ENCODE measurements at places on chromosomes 11 and 22. TPM values are rescaled to one million over a fixed set of nuclear protein-coding genes. Genes with fewer than 3 reads are reported as not detected.
A peak's percentile ranks its signal among the peaks of the same experiment; 100 is the strongest.

BIRC3 gene
- 0.15 TPM for total RNA-seq

OR6A2 gene
- 0.10 TPM for total RNA-seq

OR5D16 gene
- not detected for total RNA-seq

HIC2 gene
- 21.9 TPM for total RNA-seq

ACRV1 gene
- not detected for total RNA-seq

APOA4 gene
- not detected for total RNA-seq

DNA sequence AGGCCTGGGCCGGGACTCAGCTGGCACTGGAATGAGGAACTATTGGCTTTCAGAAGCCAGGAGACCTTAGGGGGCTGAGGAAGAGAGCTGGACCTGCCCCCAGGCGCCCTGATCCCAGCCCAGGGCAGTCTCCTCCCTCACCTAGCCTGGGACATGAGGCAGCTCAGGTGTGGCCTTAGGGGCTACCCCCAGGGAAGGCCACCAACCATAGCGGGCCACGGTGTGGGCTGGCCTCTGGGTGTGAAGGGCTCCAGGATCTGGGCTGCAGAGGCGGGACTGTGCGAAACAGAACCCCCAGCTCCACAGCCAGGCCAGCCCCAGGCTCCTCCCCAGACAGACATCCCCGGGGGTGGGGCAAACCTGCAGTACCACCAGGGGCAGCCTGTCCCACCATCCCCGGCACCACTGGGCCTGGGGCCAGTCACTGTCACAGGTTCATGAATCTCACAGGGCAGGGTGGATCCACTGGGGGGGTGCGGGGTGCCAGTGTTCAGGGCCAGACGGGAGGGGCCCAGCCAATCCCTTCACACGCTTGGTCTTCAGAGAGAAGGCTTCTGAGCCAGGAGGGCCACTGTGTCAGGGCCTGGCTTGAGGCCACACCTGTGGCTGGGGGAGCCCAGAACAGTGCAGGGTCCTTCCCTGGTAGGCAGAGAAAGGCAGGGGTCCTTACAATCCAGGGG is 3.5 kb downstream of the PLXNB2 start:
- DNase-seq, result peak; percentile 73
- H3K27me3 ChIP-seq, result no peaks in the 10 kb centered on the region
- H3K27ac ChIP-seq, result no peak overlapping the region
- H3K4me3 ChIP-seq, result no peak overlapping the region

- no peak overlapping the region for H3K27ac ChIP-seq
- no peaks in the 10 kb centered on the region for H3K4me1 ChIP-seq
- H3K4me3 ChIP-seq, result no peak overlapping the region
- H3K27me3 ChIP-seq, result peaks cover 13% of the 10 kb centered on the region
- no peaks in the 10 kb centered on the region for H3K36me3 ChIP-seq
Measured at GRCh38 chr11:124879493-124880289, 14.5 kb downstream of the ROBO3 start.

DNA sequence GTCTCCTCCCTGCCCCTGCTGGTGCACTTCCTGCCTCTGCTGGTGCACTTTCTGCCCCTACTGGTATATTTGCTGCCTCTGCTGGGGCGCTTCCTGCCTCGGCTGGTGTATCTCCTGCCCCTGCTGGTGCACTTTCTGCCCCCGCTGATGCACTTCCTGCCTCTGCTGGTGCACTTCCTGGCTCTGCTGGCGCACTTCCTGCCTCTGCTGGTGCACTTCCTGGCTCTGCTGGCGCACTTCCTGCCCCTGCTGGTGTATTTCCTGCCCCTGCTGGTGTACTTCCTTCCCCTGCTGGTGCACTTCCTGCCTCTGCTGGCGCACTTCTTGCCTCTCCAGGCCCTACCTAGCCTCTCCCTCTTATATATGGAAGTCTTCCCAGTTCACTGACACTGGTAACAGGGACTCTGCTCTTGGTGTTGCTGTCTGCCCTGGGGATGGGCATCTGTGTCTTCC is 10.1 kb downstream of the MTFP1 start:
- H3K36me3 ChIP-seq, result no peaks in the 10 kb centered on the region
- H3K27me3 ChIP-seq, result no peaks in the 10 kb centered on the region
- DNase-seq, result no peak
- H3K4me1 ChIP-seq, result no peaks in the 10 kb centered on the region
- H3K27ac ChIP-seq, result no peak overlapping the region
- no peak overlapping the region for H3K4me3 ChIP-seq

DNA sequence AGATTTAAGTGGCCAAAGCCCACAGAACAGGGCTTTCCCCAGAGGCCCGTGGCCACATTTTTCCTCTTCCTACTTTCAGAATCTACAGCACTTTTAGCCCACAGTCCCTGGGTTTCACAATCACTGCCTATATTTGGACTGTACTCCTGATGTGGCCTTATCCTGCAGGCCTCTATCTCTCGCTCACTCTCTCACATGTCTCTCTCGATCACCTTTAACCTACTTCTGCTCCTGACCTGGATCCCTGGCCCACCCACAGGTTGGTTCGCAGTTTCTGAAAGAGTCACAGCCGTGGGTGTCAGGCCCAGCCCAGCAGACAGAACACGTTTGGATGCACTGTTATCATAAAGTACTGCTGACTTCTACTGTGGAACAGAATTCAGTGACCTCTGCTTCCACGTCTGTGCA is 55.5 kb downstream of the LARGE1 start:
- no peak overlapping the region for H3K27ac ChIP-seq
- DNase-seq, result no peak
- H3K36me3 ChIP-seq, result no peaks in the 10 kb centered on the region
- H3K27me3 ChIP-seq, result no peaks in the 10 kb centered on the region
- no peaks in the 10 kb centered on the region for H3K4me1 ChIP-seq

DNA sequence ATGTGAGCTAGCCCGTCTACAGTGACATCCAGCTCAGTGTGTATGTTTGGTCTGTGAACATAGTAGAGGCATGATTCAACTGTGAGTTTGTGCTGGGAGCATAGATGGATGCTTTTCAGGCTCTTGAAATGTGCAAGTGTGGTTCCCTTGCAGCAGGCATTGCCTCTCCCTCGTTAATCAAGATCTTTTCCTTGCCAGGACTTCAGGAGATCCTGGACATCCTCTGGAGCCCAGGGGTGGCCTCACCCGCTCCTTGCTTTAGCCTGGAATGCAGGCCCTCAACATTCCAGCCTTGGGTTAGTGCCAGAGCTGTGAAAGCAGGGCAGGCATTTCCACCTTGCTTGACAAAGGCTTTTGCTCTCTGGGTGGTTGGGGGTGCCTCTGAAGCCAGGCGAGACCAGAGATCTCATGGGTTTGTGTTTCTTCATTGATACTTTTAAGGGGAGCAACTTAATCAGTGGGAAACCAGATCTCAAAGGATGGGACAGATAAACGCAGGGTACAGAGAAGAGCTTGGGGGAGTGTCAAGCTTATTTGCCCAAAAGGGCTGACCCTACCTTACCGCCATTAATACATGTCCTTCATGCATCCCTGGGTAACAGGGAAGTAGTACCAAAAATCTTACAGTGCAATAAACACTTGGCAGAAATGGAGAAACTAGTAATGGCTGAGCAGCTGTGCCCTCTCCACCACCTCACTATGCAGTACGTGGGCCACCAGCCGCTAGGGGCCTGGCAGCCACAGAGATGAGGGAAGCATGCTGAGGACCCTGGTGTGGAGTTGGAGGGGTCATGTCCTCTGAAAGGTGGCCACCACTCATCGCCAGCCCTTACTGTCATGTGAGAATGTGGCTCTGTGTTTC is 72.1 kb downstream of the PTPRJ start:
- H3K4me3 ChIP-seq, result no peak overlapping the region
- DNase-seq, result peak; percentile 57
- no peaks in the 10 kb centered on the region for H3K27me3 ChIP-seq
- H3K36me3 ChIP-seq, result no peaks in the 10 kb centered on the region
- H3K27ac ChIP-seq, result peak overlapping the region; percentile 65

- no peaks in the 10 kb centered on the region for H3K36me3 ChIP-seq
- H3K27me3 ChIP-seq, result no peaks in the 10 kb centered on the region
- H3K27ac ChIP-seq, result no peak overlapping the region
- no peaks in the 10 kb centered on the region for H3K4me1 ChIP-seq
- no peak overlapping the region for H3K4me3 ChIP-seq
Measured at GRCh38 chr11:28318871-28319270, 210.7 kb downstream of the METTL15 start.

DNA sequence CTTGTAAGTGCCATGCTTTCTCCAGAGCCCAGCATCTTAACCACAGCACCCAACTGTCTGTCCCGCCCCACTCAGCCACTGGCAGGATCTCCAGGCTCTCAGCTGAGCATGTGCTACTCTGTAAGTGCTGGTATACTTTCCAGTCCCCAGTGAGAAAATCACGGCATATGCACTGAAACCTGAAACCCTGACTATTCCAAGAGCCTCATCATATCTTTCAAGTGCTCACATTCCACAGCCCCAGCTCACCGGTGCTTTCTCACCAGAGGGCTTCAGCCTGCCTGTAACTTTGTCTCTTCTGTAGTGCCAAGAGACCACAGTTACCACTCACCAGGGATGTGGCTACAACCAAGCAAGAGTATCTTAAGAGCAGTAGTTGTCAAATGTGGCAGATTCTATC is 24.4 kb upstream of the PAMR1 start:
- H3K27me3 ChIP-seq, result no peaks in the 10 kb centered on the region
- H3K4me3 ChIP-seq, result no peak overlapping the region
- peaks cover 5% of the 10 kb centered on the region for H3K4me1 ChIP-seq
- H3K27ac ChIP-seq, result no peak overlapping the region
- H3K36me3 ChIP-seq, result no peaks in the 10 kb centered on the region

- no peaks in the 10 kb centered on the region for H3K4me1 ChIP-seq
- H3K36me3 ChIP-seq, result no peaks in the 10 kb centered on the region
- H3K27me3 ChIP-seq, result no peaks in the 10 kb centered on the region
- H3K27ac ChIP-seq, result no peak overlapping the region
Measured at GRCh38 chr22:32354360-32355351, 3.0 kb upstream of the RFPL3 start.

- H3K36me3 ChIP-seq, result no peaks in the 10 kb centered on the region
- no peaks in the 10 kb centered on the region for H3K27me3 ChIP-seq
- no peak for DNase-seq
- no peak overlapping the region for H3K4me3 ChIP-seq
- H3K27ac ChIP-seq, result no peak overlapping the region
Measured at GRCh38 chr11:87265132-87265531, 227.4 kb downstream of the TMEM135 start.

- peaks cover 10% of the 10 kb centered on the region for H3K4me1 ChIP-seq
- no peak for DNase-seq
- peak overlapping the region; percentile 58 for H3K4me3 ChIP-seq
- peaks cover 7% of the 10 kb centered on the region for H3K27me3 ChIP-seq
- H3K27ac ChIP-seq, result no peak overlapping the region
Measured at GRCh38 chr11:43555816-43556611, 124.5 kb upstream of the HSD17B12 start.

GRCh38 chr11:34887260-34887659 is 28.9 kb downstream of the APIP start:
- no peak overlapping the region for H3K4me3 ChIP-seq
- no peaks in the 10 kb centered on the region for H3K4me1 ChIP-seq
- no peaks in the 10 kb centered on the region for H3K27me3 ChIP-seq
- H3K27ac ChIP-seq, result no peak overlapping the region
- DNase-seq, result no peak
- no peaks in the 10 kb centered on the region for H3K36me3 ChIP-seq

- DNase-seq, result no peak
- no peaks in the 10 kb centered on the region for H3K4me1 ChIP-seq
- no peak overlapping the region for H3K4me3 ChIP-seq
Measured at GRCh38 chr11:120618399-120618798, 106.9 kb downstream of the GRIK4 start.

GRCh38 chr11:2912498-2912897 is 16.7 kb downstream of the PHLDA2 start:
- H3K27ac ChIP-seq, result no peak overlapping the region
- H3K4me1 ChIP-seq, result peaks cover 7% of the 10 kb centered on the region
- no peaks in the 10 kb centered on the region for H3K36me3 ChIP-seq

DNA sequence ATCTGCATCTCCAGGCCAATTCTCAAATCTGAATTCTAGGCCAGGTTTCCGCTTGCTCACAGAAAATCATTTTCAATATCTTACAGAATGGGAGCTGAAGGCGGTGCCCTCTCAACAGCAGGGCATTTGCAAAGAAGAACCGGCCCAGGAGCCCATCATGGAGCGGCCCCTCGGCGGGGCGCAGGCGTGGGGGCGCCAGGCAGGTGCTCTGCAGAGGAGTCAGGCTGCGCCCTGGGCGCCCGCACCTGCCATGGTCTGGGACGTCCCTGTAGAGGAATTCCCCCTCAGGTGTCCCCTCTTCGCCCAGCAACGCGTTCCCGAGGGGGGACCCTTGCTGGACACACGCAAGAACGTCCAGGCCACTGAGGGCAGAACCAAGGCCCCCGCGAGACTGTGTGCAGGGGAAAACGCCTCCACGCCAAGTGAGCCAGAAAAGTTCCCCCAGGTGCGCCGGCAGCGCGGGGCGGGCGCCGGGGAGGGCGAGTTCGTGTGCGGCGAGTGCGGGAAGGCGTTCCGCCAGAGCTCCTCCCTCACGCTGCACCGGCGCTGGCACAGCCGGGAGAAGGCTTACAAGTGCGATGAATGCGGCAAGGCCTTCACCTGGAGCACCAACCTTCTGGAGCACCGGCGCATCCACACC is 11.5 kb downstream of the ZNF74 start:
- no peaks in the 10 kb centered on the region for H3K27me3 ChIP-seq
- H3K4me3 ChIP-seq, result no peak overlapping the region
- no peak overlapping the region for H3K27ac ChIP-seq
- DNase-seq, result no peak
- peaks cover 20% of the 10 kb centered on the region for H3K36me3 ChIP-seq

DNA sequence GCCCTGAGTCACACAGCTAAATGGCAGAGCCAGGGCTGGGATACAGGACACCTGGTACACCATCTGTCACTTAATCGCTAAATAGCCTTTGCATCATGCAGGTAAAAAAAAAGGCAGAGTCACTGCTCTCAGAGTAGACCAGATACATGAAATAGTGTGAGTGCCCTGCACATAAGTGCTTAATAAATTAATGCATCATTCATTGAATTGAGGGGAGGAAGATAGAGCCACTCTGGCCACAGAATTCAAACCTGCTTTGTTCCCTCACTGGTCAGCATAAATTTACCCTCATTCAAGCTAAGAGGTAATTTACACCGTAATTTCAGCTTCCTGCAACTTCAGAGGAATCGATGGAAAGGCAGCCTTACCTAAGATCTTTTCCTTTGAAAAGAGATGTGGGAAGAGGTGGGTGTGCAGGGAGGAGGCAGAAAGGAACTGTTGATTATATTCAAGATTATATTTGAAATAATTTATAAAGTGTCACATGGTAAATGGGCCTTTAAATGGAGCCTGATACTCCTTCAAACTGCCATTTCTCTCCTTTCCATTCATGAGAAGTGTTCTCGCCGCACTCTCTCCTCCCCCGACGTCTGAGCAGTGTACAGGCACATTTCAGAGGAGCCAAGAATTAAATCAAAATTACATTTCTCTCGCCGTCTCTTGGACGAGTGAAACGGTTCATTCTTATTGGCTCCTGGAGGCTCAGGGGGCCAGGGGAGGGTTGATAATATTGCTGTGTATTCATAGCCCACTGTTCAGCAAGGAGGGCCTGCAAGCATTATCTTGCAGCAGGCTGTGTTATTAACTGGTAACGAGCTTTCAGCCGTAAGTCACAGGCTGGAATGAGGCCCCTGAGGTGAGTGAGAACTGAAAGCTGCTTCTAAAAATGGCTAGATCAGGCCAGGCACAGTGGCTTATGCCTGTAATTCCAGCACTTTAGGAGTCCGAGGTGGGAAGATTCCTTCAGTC is 52.2 kb upstream of the HMGXB4 start:
- H3K4me3 ChIP-seq, result no peak overlapping the region
- H3K27ac ChIP-seq, result no peak overlapping the region
- no peaks in the 10 kb centered on the region for H3K27me3 ChIP-seq
- no peaks in the 10 kb centered on the region for H3K4me1 ChIP-seq

GRCh38 chr11:47020793-47021526 is 84.4 kb downstream of the CSTPP1 start:
- no peaks in the 10 kb centered on the region for H3K27me3 ChIP-seq
- no peak overlapping the region for H3K27ac ChIP-seq
- peaks cover 3% of the 10 kb centered on the region for H3K4me1 ChIP-seq
- no peaks in the 10 kb centered on the region for H3K36me3 ChIP-seq
- no peak for DNase-seq
